Endothelial cell of umbilical vein (primary cell): ENCODE measurements at places on chromosomes 6 and 20. TPM values are rescaled to one million over a fixed set of nuclear protein-coding genes. Genes with fewer than 3 reads are reported as not detected.

DNA sequence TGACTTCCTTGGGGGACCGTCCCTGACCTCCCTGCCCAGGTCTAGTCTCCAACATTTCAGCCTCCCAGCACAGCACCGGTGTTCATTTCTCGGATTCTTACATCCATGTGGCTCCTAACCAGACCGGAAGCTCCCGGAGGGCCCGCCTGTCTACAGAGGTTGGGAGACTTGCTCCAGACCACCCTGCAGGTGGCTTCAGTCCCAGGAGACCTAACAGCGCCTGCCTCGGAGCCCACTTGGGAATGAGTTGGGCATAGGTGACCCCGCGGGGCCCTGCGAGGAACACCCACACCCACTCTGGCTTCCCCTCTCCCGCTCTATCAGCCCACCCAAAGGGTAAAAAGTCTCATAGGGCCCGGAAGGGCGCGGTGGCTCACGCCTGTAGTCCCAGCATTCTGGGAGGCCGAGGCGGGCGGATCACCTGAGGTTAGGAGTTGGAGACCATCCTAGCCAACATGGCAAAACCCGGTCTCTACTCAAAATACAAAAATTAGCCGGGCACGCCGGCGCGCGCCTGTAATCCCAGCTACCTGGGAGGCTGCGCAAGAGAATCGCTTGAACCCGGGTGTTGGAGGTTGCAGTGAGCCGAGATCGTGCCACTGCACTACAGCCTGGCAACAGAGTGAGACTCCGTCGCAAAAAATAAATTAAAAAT, 5.4 kb downstream of the DPPA5 start:
- peaks cover 28% of the 10 kb centered on the region for H3K27me3 ChIP-seq
- no peaks in the 10 kb centered on the region for H3K4me1 ChIP-seq
- H3K27ac ChIP-seq, result no peak overlapping the region
- H3K36me3 ChIP-seq, result no peaks in the 10 kb centered on the region
- H3K4me3 ChIP-seq, result no peak overlapping the region

DNA sequence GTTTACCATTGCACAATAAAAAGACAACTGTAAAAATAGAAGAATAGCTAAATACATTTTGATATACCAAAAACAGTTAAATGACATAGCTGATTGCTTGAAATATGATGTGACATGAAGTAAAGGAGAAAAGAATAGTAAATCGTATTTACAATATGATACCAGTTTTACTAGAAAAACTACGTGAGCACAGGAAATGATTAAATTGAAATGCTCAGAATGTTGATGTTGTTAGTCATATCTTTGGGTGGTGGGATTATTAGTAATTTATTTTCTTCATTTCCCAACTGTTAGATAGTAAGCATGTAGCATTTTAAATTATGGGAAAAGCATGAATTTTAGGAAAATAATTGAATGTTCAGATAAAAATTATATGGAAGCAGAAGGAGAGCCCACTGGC, 268.3 kb upstream of the TAB2 start:
- peak overlapping the region; percentile 15 for H3K27ac ChIP-seq
- H3K27me3 ChIP-seq, result no peaks in the 10 kb centered on the region
- H3K4me1 ChIP-seq, result peaks cover 13% of the 10 kb centered on the region
- H3K36me3 ChIP-seq, result no peaks in the 10 kb centered on the region
- H3K4me3 ChIP-seq, result no peak overlapping the region
- peak; percentile 42 for DNase-seq

DNA sequence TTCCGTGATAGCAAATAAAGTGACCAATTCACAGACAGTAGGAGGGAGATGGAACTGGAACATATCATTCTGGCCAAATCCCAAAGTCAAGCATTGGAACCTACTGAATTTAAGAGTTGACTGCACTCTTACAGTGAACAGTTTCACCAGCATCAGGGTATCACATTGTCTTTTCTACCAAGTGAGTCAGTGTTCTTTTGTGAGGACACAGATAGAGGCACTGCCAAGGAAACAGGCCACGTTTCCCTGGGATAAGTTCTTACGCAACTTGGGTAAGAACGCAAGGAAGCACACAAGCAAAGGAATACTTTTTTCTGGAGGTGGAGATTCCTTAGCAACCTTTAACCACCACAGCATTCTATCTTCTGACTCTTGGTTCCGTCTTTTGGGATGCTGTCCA, 28.6 kb upstream of the ENPP5 start:
- no peak overlapping the region for H3K4me3 ChIP-seq
- no peaks in the 10 kb centered on the region for H3K4me1 ChIP-seq
- no peak for DNase-seq
- H3K36me3 ChIP-seq, result no peaks in the 10 kb centered on the region
- no peaks in the 10 kb centered on the region for H3K27me3 ChIP-seq
- no peak overlapping the region for H3K27ac ChIP-seq

DNA sequence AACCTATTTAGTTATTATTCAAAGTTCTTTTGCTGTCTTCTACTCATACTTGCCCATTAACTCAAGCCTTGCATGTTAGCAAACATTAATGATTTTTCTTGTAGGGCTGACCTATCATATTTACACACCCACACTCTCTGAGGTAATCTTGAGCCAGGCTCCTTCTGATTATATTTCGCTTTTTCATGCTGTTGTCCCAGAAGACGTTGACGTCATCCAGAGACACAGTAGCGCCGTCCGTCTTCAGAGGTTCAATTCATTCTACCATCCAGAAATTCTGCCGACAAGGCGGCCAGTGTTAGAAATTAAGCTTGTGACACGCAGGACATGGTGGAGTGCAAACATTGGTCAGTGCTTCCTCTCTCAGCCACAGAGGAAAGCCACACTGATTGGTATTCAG, 584.7 kb downstream of the BMP2 start:
- no peaks in the 10 kb centered on the region for H3K36me3 ChIP-seq
- H3K4me1 ChIP-seq, result no peaks in the 10 kb centered on the region
- H3K27me3 ChIP-seq, result peaks cover 2% of the 10 kb centered on the region
- H3K27ac ChIP-seq, result no peak overlapping the region

DNA sequence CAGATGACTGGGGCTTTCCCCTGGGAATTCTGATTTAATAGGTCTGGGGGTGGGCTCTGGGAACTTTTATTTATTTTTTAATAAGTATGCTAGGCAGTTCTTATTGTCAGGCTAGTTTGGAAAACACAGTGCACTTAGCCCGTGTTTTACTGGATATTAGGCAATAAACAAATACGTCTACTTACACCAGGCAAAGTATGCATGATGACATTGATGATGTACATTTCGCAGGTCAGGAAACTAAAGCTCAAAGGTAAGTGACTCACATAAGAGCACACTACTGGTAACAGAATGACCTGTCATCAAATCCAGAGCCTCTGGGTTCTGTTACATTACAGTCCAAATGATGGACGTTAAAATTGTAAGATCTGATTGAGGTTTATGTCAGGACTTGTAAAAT, 144.4 kb upstream of the EXOC2 start:
- H3K4me1 ChIP-seq, result no peaks in the 10 kb centered on the region
- no peaks in the 10 kb centered on the region for H3K36me3 ChIP-seq
- no peak overlapping the region for H3K4me3 ChIP-seq
- H3K27ac ChIP-seq, result no peak overlapping the region
- H3K27me3 ChIP-seq, result no peaks in the 10 kb centered on the region
- DNase-seq, result no peak

DNA sequence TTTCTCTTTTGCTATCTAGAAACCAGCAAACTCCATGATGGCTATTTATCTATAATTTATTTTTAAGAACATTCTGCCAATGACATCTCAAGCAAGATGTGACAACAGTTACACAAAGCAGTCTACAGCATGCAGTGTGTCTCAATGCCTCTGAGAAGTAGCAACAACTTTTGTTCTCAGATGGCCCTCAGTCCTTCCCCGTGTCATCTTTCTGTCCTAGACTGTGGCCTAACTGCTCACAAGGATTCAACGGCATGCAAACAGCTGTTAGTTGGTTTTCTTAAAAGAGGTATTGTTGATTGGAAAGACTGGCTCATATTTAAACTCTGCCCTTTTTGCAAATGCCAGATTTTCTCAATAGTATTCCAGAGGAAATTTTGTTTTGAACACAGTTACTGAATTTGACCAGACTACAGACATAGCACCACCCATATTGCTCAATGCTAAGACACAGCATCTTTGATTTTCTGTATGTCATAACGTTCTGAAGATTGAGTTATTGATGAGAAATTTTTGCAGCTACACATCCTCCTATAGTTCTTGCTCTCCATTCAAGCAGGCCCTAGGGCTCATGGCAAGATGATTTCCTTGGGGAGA, 26.1 kb upstream of the F13A1 start:
- no peaks in the 10 kb centered on the region for H3K36me3 ChIP-seq
- no peak for DNase-seq
- H3K4me3 ChIP-seq, result no peak overlapping the region

DNA sequence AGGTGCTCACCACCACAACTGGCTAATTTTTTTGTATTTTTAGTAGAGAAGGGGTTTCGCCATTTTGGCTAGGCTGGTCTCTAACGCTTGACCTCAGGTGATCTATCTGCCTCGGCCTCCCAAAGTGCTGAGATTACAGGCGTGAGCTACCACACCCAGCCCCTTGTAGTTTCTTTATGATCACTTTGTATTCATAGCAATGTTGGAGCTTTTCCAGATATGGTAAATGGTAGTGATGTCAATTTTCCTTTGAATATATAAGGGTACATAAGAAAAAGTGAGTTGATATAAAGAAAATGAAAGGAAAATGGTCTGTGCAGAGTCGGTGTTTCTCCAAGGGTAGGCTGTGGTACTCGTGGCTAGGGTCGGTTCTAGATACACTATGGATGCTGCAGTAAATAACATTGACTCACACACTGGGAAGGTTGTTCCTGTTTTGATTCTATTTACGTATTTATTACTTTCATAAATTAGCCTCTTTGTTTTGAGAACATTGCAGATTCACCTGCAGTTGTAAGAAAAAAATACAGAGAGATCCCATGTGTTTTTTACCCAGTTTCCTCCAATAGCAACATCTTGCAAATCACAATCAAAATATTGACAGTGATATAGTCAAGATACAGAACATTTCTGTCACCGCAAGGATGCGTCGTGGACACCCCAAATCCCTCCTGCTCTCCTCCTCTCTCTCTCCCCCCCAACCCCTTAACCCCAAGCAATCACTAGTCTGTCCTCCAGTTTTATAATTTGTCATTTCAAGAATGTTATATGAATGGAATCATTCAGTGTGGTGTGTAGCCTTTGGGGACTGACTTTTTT, 2.5 kb downstream of the ZNF831 start:
- H3K27ac ChIP-seq, result no peak overlapping the region
- no peak for DNase-seq
- H3K4me3 ChIP-seq, result no peak overlapping the region
- H3K36me3 ChIP-seq, result no peaks in the 10 kb centered on the region

DNA sequence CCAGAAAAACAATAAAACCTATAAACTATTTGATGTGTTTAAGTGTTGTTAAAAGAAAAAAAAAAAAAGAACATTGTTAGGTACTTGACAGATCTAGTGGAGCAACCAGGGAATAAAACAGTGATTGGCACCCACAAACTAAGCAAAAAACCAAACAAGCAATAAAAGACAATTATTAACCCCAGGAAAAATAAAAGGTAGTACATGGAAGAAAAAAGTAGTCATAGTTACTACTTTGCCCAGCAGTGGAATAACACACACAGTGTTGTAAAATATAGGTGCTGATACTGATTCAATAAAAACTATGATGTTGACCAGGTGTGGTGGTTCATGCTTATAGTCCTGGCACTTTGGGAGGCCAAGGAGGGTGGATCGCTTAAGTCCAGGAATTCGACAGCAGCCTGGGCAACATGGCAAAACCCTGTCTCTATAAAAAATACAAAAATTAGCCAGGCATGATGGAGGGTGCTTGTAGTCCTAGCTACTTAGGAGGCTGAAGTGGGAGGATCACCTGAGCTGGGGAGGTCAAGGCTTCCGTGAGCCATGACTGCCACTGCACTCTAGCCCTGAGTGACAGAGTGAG, 43.9 kb downstream of the PIGU start:
- no peak for DNase-seq
- no peak overlapping the region for H3K27ac ChIP-seq
- H3K27me3 ChIP-seq, result no peaks in the 10 kb centered on the region
- H3K4me1 ChIP-seq, result no peaks in the 10 kb centered on the region
- H3K4me3 ChIP-seq, result no peak overlapping the region

RAD21L1 gene
- not detected in 2 replicates for total RNA-seq

SLC24A3 gene
- total RNA-seq, result not detected in 2 replicates

MATN4 gene
- 0.14 TPM in 1 of 2 replicates, not detected in the other for total RNA-seq
